ENCODE measurements at places on chromosomes 6 and 20.
A peak's percentile ranks its signal among the peaks of the same experiment; 100 is the strongest.

DNA sequence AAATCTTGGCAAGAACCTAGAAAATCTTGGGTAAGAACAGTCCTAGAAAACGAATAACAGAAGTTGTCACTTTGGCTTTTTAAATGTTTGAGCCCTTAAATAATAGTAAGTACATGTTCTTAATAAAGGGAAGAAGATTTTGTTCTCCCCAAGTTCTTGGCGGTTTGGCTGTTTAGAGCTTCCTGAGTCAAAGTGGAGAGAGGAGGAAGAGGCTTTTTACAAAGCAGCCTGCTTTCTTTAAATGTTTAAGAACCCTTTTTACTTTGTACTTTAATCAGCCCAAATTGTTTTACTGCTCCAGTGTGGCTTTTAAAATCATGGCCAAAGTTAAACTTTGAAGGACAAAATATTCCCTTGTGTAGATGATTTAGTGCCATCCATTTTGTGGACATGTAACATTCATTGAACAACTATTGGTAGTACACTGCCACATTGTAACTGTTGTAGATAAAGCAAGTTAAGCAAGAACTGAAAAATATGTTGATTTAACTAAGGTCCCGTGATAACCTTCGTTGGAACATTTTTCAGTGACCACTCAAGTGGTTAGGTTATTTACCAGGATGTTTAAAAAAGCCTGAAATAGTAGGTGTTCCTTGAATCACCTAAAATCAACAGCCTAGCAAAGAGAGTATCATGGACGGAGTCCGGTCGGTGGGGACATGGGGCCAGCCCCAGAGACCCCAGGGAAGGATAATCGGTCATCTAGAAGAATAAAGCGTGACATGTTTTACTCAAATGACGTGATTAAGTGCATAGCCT is 2.4 kb downstream of the AMD1 start:
- peak; percentile 33 for DNase-seq

GRCh38 chr6:170062209-170062914 is 228.5 kb downstream of the DLL1 start:
- DNase-seq = no peak

DNA sequence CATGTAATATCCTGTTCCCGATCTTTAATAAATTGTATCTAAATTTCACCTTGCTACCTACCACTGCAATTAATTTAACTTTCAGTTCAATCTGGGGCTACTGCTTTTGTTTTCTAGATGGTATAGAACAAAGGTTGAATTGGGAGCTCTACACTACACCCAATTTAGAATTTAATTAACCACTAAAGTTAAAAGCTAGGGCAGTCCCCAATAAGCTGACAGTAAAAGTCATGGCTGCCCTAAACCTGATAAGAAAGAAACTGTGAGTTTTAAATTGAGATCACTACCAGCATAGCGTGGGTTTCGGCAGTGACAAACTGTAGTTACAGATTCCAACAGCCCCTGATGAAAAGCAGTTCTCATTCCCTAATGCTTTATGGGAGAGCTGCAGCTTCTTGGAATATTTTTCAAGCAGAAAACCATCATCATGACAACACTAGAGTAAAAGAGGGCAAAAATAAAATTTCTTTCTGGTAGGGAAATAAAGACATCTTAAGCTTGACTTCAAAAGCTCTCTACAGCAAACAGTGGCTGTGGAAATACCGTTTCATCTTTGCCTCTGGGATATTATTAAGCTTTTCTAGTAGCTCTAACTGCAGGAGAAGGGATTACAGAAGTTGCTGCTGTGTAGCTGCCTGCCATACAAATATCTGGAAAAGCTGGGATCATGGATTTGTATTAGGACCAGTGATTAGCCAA is 1372.1 kb downstream of the EPHA7 start:
- DNase-seq = no peak

DNA sequence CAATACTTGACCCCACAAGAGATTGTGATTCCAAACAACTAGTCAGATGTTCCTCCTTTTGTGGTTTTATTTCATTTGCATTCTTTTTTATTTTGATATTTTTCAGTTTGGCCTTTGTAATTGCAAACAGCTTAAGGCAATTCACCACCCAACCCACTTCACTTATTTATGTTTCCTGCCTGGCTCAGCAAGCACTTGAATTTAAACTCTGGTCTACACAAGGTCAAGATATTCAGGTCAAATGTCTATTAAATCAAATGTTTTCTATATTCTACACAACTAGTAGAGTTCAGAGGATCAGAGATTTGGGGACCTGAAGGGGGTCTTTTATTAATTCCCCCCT is 100.1 kb downstream of the SGK1 start:
- DNase-seq = no peak

- no peak for DNase-seq
Measured at GRCh38 chr6:8180327-8181159, 78.2 kb upstream of the EEF1E1 start.

DNA sequence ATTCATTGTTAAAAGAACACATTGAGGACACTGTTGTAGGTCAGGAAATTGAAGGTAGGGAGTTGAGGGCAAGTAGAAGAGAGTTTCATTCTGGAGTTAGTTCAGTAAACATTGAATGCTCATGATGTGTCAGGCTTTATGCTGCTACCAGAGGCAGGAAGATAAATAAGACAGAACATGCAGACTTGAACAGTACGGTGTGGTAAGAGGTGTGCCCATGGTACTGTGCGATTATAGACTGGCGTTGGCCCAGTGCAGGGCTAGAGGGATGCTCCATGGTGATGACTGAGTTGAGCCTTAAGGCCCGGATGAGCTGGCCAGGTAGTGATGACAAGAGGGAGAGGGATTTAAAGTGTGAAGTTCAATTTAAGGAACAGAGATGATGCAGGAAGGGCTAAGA is 50.8 kb downstream of the CARMIL1 start:
- DNase-seq = no peak

All from stimulated activated naive CD4-positive, alpha-beta T cell (primary cell).